ENCODE measurements at places on chromosomes 16 and 17.

GRCh38 chr16:74304164-74304834 lies 7.7 kb downstream of the PSMD7 start:
- DNase-seq: no peak

DNA sequence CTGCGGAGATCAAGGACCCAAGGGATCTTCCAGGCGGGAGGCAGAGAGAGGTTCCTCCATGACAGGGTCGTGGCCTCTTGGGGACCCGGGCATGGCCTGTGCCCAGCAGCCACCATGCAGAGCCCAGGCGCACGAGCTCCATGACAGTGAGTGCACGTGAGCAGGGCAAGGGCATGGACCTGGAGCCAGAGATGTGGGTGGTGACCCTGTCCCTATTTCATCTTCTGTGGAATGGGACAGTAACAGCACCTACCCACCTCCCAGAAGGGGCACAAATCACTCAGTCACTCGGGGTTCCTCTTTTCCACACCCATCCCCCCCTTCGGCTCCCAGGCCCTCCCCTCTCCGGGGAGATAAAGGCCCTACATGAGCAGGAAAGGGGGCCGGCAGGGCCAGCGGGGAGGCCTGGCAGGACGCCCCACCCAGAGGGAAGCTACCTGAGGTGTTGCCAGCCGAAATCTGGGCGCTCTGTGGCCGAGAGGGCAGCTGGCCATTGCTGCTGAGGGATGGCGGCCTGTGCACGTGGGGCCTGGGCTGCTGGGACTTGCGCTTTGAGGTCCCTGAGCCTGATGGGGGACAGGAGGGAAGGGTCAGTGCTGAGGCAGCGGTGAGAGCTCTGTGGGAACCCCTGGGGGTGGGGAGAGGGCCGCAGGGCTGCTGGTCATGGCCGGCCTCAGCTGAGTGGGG lies 10.4 kb downstream of the UBALD2 start:
- DNase-seq: no peak

- DNase-seq: no peak
Measured at GRCh38 chr17:6052926-6053325, 17.3 kb upstream of the WSCD1 start.

DNA sequence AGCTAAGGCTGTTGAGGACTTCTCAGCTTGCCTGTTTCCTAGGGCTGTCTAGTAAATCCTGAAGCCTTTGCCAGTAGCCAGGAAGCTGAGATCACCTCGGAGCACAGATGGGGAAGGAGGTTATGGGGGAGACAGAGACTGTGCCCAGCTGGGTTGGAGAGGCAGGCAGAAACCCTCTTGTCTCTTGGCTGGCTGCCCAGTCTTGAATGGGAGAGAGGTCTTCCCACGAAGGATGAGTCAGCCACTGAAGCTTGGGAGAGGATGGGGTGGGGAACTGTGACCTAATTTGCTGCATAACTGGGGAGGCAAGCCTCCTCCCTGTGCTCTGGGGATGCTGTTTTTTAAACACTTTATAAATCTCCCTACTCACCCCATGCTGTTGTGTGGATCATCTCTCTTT lies 69.8 kb downstream of the SHISA9 start:
- no peak for DNase-seq

- DNase-seq: no peak
Measured at GRCh38 chr17:71535321-71535720, 585.5 kb upstream of the SOX9 start.

DNA sequence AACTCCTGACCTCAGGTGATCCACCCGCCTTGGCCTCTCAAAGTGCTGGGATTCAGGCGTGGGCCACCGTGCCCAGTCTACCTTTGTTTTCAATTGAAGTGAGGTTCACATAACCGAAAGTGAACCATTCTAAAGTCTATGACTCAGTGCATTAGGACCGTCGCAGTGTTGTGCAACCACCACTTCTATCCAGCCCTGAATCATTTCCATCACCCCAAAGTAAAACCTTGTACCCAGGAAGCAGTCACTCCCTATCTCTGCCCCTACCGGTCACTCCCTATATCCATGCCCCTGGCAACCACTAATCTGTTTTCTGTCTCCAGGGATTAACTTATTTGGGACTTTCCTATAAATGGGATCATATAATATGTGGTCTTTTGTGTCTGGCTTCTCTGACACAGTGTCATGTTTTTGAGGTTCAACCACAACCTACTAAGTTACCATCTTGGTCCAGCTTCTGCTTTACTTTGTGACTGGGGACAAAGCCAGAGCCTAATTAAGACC lies 28.3 kb upstream of the CDC42EP4 start:
- no peak for DNase-seq

- no peak for DNase-seq
Measured at GRCh38 chr16:88800277-88800592, 3.4 kb upstream of the CDT1 start.

DNA sequence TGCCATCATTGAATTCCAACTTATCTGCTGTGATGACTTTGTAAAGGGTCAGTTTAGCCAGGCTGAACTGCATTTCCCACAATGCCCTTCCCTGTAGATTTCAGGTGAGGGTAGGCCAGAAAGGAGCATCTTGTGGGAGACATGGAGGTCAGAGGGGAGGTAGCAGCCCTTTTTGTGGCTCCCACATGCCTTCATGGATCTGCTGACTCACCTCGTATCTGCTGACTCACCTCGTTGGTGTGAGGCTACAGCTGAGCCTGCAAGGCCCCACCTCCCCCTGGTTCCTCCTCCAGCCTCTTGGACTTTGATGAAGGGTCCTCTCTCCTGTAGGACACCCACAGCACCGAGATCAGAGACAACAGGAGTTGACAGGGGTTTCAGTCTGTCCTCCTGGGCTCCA lies 102.5 kb downstream of the SALL1 start:
- no peak for DNase-seq

- DNase-seq: no peak
Measured at GRCh38 chr17:77894126-77894956, 64.2 kb upstream of the TNRC6C start.

- DNase-seq: no peak
Measured at GRCh38 chr16:26128296-26128695, 436.5 kb downstream of the HS3ST4 start.

DNA sequence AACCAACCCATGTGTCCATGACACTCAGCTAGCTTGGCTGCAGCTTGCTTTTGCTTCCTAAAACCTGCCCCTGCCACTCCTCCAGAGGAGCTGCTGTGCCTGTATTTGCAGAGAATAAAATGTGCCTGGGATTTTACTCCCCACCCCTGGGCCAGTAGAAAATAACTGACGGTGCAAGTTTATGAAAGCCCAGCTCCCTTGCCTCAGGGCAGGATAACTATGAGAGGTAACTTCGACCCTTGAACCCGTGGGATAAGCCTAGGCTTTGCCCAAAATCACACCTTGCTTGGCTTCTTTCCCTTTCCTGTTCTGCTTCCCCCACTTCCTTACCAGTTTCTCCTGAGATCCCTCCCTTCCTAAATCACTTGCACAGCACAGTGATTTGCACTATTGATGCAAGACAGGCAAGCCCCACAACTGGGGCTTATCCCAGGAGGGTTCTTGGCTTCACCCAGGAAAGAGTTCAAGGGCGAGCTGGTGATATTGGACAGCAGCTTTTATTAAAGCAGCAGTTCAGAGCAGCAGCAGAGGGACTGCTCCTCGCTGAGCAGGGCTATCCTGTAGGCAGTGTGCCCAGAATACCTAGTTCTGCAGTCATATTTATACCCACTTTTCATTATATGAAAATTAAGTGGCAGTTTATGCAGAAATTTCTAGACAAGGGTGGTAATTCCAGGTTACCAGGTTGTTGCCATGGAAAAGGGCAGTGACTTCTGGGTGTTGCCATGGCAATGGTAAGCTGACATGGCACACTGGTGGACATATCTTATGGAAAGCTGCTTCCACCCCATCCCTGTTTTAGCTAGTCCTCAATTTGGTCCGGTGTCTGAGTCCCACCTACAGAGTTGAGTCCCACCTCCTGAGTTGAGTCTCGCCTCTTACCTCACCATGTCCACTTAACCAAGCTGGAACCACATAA lies 6.3 kb upstream of the ERCC4 start:
- no peak for DNase-seq

- no peak for DNase-seq
Measured at GRCh38 chr17:64982139-64982915, 63.0 kb upstream of the LRRC37A3 start.

DNA sequence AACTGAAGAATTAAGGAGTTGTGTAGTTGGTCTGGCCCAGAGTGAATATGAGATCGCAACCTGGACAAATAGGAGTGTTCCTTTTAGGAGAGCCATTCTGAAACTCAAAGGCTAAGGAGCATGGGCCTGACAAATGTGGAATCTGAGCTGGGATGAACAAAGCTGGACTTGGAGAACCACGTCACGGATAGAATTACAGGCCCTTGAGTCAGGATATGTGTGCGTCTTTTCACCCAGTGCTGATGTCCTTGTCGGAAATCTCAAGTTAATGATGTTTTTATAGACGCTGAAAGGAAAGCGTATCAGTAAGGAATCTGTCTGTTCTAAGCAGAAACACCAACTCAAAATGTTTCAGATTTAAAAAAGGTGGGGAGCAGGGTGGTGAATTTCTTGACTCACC lies 173.8 kb upstream of the ZKSCAN2 start:
- no peak for DNase-seq

GRCh38 chr17:47866941-47867340 lies 16.0 kb upstream of the SP6 start:
- peak; percentile 51 for DNase-seq

All from kidney (tissue), 22 donors.